Inflammatory macrophage (primary cell): ENCODE measurements at places on chromosomes 12 and 14.

GRCh38 chr14:100359881-100360280 lies 36.7 kb downstream of the SLC25A47 start:
- no peak for DNase-seq

- DNase-seq = no peak
Observed at GRCh38 chr12:61290473-61290872, 969.7 kb upstream of the USP15 start.

GRCh38 chr12:5262885-5263284 lies 169.0 kb upstream of the NTF3 start:
- DNase-seq = no peak

DNA sequence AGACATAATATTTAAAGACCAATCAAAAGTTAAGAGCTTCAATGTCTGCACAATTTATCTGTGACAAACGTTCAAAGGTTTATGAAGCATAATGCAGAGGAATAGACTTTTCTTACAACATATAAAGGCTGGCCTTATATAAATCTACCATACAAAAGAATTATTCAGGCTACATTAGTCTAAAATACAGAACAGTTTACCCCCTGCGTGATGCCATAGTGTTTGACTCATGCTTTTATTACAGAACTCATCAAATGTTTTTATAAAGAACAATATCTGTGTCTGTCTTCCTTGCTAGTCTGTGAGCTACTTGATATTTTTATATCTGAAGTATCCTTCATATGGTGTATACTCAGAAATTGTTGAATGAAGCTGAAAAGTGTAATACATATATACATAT lies 1084.5 kb upstream of the FLRT2 start:
- DNase-seq = no peak

- peak; percentile 62 for DNase-seq
Observed at GRCh38 chr12:24960222-24960855, 11.4 kb upstream of the BCAT1 start.

DNA sequence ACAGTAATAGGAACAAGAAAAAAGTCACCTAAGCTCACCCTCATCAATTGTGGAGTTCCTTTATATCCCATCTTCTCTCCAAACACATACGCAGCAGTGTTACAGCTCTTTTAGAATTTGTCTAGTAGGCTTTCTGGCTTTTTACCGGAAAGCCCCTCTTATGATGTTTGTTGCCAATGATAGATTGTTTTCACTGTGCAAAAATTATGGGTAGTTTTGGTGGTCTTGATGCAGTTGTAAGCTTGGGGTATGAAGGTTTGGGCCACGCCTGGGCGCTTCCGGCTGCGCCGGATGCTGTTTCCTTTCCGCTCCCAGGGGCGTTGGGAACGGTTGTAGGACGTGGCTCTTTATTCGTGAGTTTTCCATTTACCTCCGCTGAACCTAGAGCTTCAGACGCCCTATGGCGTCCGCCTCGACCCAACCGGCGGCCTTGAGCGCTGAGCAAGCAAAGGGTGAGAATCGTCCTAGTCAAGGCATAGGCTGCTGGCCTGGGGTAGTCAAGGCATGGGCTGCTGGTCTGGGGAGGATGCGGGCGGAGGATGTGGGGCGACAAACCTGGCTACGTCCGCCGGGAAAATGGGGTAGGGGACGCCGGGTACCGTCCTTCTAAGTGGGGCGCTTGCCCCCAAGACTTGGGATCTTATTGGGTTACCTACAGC lies at the start of the genes C12orf57 and RNU7-1:
TSS of gene C12orf57 (plus strand) at position 301 of the 659 bp plus-strand sequence. CDS start at position 401, 100 bp downstream.
TSS of gene RNU7-1 (plus strand) at position 95 of the 659 bp plus-strand sequence.
- peak; percentile 95 for DNase-seq

DNA sequence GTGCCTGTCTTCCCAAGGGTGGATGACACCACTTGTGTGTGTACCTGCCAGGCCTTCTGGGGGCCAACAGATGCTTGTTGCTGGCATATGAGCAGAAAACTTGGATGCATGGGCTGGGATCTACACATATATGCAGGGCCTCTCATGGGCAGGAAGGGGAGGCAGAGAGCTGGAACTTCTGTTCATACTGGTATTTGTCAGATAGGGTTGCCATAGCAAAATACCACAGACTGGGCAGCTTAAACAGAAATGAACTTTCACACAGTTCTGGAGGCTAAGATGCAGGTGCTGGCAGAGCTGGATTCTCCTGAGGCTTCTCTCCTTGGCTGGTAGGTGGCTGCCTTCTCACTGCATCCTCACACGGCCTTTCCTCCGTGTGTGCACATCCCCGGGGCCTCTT lies 121.8 kb downstream of the SUDS3 start:
- DNase-seq = no peak

DNA sequence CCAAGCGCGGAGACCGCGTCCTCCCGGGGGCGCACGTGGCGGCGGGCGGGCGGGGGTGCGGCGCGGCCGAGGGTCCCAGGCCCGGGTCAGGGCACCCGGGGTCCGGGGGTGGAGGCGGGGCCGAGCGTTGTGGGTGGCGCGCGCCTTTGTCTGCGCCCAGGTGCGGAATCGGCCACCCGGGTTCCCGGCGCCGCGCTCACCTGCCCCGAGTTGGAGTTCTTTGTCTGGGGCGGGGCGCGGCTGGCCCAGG lies 50.1 kb downstream of the LRCOL1 start:
- DNase-seq = no peak

GRCh38 chr12:95116773-95117172 lies 43.4 kb upstream of the NR2C1 start:
- DNase-seq = no peak

DNA sequence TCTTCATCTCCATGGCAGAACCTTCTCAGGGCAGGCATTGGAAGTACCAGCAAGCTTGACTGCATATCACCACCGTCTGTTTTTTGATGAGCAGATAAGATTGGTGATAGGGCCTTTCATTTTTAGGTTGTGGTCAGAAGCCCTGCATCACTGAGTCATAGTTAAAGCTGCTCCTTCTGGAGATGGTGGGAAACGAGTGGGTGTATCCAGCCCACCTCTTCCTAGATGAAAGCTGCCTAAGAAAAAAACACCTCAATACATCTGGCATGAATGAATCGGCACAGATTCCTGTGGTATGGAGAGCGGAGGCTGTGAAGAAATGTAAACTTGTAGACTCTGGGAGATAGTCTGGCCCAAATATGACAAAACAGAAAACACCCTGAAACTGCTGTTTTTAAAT lies 248.7 kb upstream of the EGLN3 start:
- no peak for DNase-seq

- no peak for DNase-seq
Observed at GRCh38 chr12:90292183-90292582, 583.5 kb upstream of the ATP2B1 start.

- no peak for DNase-seq
Observed at GRCh38 chr12:27971121-27971489, 1.4 kb downstream of the PTHLH start.

GRCh38 chr12:18139989-18140596 lies 50.1 kb upstream of the RERGL start:
- DNase-seq = no peak

DNA sequence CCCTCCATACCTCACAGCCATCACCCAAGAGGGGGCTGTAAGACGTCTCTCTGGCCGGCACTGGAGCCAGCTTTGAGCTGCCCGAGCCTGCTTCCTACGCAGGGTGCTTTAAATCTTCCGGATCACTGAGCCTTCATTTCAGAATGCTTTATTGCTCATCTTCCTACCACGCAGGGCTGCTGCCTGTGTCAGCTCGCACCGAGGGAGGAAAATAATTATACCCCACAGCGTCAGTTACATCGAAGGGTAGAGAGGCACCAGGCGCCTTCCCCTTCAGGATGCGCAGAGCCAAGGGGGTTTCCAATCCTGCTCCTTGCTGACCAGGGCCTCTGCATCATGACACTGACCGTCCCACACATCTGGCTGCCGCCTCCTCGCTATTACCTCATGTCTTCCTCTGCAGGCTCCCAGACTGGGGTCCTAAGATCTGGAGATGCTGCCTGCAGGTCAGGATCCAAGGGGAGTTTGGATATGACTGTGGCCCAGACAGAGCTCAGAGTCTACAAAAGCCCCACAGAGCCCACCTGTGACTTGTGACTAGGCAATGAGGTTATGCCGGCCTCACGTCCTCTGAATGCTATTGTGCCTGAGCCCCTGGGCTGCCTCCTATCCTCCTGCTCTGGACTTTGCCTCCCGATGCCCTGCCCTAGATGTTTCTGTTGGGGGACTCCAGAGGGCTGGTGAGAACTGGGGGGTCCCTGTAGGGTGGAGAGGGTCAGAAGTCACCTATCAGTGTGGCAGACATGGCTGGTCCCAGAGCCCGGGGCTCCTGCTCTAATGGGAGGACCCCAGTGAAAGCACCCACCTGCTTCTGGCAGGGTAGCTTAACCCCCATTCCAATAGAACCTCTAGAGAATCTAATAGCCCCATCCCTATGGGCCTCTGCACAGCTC lies 220.3 kb upstream of the RTL1 start:
- DNase-seq = no peak
